ENCODE measurements at places on chromosomes 12 and 14. TPM values are rescaled to one million over a fixed set of nuclear protein-coding genes. Genes with fewer than 3 reads are reported as not detected.

Gene OSBPL8
- total RNA-seq, result 65.8 TPM

Gene DLGAP5
- 1.2 TPM for total RNA-seq

Gene DTX1
- total RNA-seq, result 4.5 TPM

GRCh38 chr14:22995889-22996625, 13.7 kb upstream of the AJUBA start:
- ATAC-seq, result no peak

DNA sequence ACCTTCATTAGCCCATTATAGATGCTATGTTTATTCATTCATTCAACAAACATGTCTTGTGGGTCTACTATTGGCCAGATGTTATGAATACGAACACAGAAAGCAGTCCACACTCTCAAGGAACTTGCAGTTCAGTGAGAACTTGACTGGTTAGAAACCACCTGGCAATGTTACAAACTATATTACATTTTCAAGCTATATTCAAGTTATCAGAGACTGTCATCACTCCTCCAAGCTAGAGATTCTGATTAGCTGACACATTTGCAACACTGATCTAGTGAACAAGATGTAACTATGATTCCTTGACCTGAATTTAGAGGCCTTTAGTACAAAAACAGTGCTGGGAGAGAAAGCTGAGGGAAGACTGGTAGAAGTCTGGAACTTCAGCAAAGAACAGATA, 170.7 kb upstream of the EEA1 start:
- no peak for ATAC-seq

- no peak for ATAC-seq
Measured at GRCh38 chr12:29944269-29945000, 160.7 kb upstream of the TMTC1 start.

DNA sequence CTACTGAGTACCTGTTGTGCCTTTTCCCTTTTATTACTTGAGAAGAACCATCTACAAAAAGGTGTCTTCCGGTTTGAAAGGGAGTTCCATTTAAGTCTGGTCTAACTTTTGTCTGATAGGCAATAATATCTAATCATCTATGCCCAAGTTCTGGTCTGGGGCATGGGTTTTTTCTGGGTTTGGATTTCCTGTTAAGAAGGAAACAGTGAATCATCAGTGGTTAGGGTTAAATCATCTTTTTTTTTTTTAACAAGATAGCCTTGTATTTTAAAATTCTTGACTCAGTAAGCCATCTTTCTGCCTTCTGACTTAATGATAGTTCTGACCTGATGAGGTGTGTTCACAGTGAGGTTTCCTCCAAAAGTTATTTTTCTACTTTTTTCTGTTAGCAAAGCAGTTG, 29.3 kb upstream of the CPNE8 start:
- ATAC-seq, result no peak

DNA sequence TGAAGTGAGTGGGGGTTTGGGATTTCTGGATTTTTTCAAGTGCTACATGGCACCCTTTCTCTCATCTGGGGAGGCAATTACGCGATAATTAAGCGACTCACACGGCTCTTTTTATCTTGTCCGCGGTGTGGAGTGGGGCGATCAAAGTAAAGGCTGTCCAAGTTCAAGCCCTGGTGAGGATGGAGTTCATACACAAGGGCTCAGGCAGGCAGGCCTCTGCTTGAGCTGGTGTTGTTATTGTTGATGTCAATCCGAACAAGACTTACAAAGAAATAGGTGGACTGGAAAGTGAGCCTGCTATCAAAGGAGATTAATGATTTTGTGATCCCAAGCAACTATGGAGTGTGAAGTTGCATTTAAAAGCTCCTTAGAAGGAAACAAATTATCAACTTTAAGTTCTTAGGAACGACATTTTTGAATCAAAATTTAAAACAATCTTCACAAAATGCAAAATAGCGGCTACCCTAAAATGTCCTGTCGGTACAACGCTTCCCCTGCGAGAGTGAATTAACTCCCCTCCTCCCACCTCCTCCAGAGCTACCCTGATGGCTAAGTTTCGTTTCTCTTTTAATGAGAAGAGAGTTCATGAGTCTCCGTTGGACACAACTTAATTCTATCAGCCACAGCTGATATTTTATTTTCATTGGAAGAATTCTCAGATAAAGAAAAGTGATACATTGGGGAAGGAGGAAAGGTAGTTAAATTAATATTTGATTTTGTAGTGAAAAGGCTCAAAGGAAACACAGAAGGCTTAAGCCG, 5.9 kb downstream of the FOXA1 start:
- no peak for ATAC-seq

DNA sequence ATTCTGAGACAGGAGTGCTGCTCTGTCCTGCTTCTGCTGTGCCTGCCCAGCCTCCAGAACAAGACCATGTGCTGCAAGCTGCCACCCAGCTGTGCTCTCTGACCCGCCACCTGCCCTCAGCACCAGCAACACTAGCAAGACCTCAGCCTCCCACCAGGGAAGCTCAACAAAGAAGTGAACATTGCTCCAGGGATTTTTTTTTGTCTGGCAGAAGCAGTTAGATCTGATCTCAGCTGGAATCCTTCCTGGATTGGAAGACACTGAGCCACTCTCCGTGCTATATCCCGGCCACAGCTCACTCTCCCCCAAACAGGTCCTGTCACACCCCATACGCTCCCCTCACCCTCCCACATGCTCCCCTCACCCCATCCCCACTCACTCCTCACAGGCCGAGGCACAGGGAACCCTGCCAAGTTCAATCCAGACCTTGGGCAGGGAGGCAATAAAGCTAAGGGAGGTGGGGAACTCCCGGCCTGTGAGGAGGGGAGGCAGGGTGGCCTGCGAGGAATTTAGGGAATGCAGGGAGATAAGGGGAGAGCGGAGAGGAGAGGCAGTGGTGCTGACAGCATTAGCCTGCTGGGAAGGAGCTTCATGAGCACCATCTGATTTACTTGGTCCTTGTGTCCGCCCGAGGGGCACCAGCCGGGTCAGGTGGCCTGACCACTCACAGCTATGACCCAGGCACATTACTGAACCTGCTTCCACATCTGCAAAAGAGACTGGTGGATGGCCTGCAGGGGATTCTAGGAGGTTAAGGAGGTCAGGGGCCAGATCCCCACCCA, 29.7 kb downstream of the CCDC85C start:
- peak; percentile 9 for ATAC-seq

DNA sequence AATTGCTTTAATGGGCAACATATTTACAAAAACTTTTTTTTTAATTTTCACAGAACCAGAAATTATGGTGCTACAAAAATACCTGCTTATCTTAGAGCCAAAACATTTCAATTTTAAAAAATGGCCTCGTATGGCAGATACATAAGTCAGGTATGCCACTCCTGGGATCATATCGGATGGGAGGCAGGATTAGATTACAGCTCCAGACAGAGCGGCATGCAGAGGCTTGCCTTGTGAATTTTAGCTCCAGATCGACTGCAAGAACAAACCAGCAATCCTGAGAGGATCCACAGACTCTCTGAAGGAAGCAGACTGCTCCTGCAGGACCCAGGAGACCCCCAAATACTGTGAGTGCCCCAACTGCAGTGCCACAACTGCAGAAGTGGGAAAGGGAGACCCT, 169.3 kb upstream of the AMIGO2 start:
- no peak for ATAC-seq

- ATAC-seq, result peak; percentile 77
Measured at GRCh38 chr12:131912518-131913274, 16.4 kb upstream of the PUS1 start.

DNA sequence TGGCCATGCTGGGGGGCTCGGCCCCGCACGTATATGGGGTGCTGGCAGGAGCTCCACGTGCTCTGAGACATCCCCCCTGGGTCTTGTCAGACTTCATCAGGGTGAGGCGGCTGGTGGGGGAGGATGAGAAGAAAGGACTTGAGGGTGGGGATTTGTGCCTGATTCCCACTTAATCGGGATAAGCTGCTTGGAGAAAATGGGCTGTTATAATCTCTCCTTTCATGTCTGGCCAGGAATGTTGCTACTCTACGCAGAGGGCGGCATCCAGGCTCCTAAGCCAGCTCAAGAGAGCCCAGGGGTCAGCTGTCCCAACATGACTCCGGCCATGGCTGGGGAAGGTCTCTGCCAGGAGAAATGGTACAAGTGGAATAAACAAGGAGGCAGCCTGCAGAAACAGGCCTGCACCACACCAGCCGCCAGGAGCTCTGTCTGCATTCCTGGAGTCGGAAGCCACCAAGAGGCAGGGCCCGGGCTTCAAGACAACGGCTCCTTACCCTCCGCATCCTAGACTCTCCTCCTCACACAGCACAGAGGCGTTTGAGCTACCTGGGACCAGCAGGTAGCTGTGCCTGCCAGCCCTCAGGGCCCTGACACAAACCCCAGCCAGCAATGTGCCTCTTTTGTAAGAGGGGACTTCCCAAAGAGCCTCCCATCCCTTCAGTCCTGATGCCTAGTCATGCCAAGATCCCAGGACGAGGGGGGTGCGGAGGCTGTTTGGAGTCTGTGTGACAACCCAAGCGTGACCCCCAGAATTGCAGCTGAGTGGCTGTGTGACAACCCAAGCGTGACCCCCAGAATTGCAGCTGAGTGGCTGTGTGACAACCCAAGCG, 195.8 kb upstream of the DIO3 start:
- peak; percentile 2 for ATAC-seq

DNA sequence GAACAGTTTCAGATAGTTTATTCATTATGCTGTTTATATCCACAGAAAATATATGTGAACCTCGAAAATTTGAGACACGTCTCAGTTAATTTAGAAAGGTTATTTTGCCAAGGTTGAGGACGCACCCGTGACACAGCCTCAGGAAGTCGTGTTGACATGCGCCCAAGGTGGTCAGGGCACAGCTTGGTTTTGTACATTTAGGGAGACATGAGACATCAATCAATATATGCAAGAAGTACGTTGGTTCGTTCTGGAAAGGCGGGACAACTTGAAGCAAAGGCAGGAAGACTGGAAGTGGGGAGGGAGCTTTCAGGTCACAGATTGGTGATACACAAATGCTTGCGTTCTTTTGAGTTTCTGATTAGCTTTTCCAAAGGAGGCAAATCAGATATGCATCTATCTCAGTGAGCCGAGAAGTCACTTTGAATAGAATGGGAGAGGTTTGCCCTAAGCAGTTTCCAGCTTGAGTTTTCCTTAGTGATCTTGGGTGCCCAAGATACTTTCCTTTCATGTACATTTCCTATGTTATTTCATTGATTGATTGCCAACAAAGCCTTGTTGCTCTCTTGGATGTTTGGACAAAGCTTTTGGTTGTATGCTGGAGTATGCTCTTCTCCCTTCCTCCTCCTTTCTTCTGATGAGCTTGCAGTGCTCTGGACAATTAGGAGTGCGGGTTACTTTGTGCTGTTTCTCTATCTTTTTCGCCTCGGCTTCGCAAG, 3.2 kb downstream of the SNAPC1 start:
- no peak for ATAC-seq

GRCh38 chr12:97538705-97539104, 76.1 kb downstream of the RMST start:
- ATAC-seq, result no peak

DNA sequence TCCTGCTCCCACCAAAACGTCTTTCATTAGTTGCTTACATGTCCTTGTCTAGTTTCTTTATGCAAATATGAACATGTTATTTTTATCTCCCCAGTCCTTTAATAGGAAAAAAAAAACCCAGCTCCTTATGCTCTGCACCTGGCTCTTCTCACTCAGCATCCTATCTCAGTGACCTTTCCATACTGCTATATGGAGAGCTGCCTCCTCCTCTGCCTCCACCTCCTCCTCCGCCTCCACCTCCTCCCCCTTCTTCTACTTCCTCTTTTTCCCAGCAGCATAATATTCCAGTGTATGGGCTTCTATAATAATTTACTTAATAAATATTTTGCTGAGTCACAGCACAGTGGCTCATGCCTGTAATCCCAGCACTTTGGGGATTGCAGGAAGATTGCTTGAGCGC, 31.5 kb downstream of the ABCB9 start:
- no peak for ATAC-seq

DNA sequence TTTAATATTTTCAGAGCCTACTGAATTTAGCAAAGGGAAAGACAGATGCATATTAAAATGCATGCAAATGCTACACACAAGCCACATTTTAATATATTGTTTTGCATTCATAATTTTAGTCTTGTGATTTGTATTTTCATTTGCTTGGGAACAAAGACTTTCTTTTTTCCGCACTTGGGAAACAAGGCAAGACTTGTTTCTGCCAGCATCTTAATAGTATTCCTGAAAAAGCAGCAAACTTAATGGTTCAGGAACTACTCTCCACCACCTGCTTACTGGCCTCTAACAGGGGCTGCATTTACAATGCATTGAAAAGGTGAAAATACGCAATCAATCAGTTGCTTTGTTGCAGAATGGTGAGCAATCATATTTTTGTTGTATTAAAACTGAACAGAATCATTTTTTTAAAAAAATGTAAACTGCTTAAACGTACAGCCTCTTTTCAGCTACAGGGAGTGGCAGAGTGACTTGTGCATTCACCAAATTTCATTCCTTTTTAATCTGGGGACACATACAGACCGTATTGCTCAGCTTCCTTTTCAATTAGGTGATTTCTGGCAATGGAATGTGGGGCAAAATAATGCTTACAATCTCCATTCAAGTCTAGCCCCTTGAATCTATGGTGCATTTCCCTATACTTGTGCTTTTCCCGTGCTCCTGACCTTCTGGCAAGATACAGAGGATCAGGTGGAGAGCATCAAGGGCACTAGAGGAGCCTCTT, 144.1 kb upstream of the BTG1 start:
- ATAC-seq, result no peak

GRCh38 chr14:101601606-101602465, 40.5 kb downstream of the DIO3 start:
- ATAC-seq, result no peak

DNA sequence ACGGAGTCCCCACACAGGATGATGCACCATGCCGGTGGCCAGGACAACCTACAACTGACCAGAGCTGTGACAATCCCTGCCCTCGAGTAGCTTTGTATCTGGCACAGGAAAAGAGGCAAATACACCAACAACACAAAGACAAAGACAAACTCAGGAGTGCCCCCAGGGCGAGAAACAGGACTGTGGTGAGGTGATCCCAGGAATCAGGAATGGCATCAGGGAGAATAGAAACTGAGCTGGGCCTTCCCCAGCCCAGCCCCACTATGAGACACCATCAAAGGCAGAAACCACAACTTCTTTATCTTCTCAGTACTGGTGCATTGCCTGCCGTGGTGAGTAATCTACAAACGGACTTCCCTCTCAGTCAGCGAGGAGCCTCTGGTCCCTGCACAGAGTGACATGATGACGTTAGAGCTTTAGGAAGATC, 157.7 kb downstream of the TTC7B start:
- no peak for ATAC-seq

- ATAC-seq, result no peak
Measured at GRCh38 chr12:124623344-124624035, 56.1 kb upstream of the NCOR2 start.

DNA sequence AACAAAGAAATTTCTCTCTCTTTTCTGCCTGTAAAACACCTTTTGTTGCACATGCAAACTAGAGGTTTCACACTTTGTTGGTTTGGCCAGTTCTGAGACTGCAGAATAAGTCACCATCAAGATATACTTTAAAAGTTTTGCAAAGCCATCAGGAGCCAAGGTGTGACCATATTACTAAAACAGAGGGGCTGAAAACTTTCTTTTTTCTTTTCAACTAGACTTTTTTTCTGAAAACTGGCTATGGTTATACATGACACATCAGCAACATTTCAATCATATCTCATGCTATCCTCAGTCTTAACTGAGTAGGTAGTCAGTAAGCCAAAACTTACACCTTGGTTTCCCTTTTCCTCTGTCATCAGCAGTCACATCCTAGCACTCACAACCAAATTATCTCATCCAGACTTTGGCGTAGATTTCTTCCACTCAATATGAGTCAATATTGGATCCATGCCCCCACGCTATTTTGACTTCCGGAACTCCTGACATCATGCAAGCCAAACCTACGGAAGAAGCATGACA, 4.1 kb upstream of the IFNG start:
- ATAC-seq, result no peak

Measured in gastroesophageal sphincter (tissue), 4 donors.